ENCODE measurements at places on chromosomes 5 and 9. TPM values are rescaled to one million over a fixed set of nuclear protein-coding genes. Genes with fewer than 3 reads are reported as not detected.

DNA sequence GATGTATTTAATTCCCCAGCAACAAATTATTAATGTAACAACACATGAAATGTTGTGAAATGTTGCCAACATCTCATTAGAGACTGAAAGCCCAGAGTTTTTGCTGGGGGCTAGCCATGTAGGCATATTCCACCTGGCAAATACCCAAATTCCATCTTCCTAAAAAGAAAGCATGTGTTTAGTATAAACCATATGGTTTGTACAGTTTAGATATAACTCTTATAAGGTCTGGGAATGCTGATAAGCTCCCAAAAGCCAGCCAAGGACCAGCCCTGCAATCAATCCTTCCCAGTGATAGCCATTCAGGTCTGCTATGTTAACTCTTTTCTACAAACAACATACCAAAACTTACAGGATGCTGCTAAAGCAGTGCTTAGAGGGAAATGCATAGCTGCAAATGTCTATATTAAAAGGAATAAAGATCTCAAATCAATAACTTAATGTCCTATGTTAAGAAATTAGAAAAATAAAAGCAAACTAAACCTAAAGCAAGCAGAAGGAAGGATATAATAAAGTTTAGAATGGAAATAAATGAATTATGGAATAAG, 158.9 kb downstream of the AUH start:
- DNase-seq = no peak

DNA sequence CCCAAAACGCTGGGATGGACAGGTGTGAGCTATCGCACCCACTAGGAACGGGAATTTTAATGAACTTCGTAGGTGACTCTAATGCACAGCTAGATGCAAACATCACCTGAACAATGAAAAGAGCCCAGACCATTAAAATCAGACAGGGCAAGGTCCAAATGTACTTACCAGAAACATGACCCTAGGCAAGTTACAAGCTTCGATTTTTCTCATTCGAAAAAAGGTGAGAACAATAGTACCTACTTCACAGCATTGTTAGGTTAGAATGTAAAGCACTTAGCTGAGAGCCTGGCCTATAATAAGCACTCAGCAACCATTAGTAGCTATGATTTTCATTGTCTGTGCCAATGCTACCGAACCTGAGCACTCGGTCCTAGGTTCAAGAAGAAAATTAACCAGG, 5.8 kb upstream of the KLHL3 start:
- DNase-seq = no peak

- DNase-seq = peak; percentile 59
Observed at GRCh38 chr5:151164687-151165392, 7.3 kb upstream of the ANXA6 start.

DNA sequence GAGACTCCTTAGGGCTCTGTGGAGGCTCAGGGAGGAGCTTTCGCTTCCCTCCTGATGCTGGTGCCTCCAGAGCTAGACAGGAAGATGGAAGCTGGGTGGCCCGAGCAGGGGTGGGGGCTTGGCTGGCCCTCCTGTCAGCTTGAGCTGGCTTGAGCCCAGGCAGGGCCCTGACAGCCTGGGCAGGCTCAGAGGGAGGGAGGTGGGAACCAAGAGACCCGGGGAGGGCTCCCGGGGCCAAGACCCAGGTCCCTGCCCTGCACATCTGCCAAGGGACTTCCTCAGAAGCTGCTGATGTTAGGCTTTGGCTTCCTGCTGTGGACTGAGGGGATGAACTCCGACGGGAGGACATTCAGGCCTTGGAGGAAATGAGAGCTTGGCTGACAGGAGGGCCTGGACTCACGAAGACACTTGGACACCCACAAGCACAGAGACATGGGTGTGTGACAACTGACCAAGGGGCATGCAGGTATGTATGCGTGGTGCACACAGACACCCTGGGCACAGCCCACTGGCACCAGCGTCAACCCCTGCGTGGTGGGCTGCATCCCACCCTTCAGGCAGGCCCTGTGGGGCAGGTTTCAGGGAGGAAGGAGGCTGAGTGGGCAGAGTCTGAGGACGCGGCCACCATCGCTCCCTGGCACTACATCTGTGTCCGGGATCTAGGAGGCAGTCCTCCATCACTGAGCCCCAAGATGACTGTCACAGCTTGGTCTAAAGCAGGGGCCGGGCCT, 1.7 kb upstream of the LTC4S start:
- DNase-seq = no peak

- no peak for DNase-seq
Observed at GRCh38 chr5:127793052-127793451, 89.9 kb downstream of the CCDC192 start.

DNA sequence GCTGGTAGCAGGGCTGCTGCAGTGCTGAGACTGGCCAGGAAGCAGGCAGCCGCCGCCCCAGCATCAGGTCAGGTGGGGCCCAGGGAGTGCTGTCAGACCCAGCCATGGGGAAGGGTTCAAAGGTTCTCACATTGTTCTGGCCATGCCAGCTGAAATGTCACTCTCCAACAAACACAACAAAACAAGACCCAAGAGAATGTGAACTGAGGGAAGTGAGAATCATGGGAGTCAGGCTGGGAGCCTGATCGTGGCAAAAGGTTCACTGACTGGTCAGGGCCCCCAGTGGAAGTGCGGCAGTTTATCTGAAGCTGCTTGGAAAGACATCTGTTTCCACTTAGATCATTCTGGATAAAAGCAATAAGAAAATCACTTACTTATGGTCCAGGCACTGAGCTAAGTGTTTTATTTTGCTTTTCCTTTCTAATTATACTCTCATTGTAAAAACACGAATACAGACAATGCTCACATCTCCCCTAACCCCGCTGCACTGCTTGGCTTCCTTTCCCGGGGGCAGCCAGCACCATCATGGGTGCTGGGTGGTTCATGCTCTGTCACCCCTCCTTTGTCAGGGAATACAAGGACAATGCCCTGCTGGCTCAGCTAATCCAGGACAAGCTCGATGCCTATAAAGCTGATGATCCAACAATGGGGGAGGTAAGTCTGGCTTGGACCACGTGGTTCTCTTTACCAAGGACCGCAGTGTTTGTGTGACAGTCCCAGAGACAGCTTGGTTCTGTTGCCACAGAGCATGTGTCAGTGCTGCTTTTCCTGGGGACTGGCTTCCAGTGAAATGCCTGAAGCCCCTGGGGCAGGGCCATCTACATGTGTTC, 41.9 kb upstream of the CFAP157 start:
- DNase-seq = no peak

GRCh38 chr5:61620699-61621182, 288.7 kb downstream of the ZSWIM6 start:
- DNase-seq = no peak

GRCh38 chr9:8514760-8515159, 715.2 kb upstream of the DMAC1 start:
- no peak for DNase-seq

DNA sequence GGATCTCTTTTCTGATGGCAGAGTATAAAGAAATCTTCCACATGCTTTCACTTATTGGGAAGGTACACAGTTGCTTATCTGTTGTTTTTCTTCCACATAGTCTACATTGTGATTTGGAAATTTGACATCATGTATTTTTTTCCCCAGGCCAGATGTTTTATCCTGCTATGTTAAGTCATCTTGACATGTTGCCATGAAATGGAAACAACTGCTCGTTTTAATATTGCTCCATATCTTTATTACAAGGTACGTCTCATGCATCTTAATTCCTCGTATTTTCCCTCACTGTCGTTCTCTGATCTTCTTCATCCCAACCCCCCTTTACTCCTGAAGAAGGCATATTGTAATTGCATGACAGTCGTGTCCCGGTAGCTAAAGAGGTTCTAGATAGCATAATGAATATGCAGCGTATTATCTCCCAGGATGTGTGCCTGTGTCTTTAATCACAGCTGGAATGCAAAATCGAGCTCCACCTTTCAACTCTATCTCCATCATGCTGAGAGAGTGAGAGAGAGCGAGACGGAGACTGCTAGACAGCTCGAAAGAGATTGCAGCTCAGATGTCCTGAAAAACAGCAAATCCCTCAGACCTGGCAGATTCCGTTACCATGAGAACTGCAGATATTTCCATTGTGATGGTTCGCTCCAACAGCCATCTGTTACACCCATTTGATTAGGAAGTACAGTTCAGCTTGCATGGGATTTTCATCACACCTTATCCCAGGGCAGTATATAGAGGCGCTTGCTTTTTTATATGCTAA, 281.7 kb downstream of the TMEM38B start:
- DNase-seq = no peak

DNA sequence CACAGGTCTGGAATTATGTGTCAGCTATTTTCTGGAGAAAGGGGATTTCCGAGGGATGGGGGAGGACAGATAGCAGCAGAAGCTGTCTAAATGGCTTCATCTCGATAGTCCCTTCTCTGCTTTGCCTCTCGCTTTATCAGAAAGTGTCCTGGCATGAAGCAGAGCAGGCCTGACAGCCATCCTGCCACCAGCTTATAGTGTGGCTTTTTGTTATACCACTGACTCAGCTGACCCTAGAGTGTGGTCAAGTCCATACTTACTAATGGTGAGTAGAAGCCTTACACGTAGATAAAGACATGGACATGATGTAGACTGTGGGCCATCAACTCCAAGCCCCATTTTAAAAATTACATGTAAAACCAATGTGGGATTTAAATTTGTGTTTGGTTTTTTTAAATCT, 50.0 kb downstream of the RCL1 start:
- no peak for DNase-seq

DNA sequence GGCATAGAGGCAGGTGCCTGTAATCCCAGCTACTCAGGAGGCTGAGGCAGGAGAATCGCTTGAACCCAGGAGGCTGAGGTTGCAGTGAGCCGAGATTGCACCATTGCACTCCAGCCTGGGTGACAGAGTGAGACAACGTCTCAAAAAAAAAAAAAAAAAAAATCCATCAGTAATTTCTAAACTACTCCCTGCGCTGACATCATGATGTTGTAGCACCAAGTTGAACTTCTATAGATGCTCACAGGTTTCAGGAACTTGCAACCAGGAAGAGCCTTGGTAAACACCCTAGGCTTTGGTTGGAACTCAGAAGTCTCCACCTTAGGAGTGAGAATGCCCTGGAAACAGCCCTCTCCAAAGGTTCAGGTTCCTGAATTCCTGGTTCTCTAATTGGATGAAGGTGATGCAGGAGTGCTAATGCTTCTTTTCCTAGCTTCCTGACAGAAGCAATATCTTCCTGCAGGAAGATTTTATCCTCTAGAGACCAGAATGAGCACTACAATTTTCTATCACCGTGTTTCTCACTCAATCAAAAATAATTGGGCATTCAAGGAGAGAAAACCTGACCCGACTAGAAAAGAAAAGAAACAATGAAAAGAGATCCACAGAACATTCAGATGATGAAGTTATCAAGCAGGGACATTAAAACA, 469.6 kb downstream of the GADD45G start:
- DNase-seq = no peak

DNA sequence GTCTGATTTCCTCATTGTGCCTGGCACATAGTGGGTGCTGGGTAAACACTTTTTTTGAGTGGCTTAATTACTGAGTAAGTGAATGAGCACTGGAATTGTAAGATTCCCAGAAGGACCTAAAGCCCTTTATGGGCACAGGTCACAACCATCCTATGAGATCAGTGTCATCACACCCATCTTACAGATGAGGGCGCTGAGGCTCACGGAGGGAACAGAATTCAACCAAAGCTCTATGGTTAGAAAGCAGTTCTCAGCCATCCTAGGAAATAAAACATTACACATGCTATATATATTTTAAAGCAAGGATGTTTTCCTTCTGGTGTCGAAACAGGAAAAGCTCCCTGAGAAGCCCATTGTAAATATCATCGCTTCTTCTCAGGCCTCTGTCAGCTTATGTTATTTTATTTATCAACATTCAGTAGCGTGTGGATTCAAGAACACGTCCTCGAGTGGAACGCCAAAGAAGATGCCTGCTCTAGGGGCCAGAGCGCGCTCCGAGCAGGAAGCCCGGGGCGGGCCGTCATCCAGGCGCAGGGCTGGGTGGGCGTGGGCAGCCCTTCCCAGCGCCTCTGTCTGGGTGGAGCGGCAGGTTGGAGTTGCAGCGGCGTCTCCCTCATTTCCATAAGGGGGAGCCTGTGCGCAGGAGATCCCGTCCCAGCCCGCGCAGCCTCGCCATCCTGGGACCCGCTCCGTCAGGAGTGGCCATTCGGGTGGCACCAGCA, 155.8 kb upstream of the SMIM23 start:
- peak; percentile 43 for DNase-seq

GRCh38 chr9:1879501-1879900, 135.6 kb upstream of the SMARCA2 start:
- DNase-seq = no peak

DNA sequence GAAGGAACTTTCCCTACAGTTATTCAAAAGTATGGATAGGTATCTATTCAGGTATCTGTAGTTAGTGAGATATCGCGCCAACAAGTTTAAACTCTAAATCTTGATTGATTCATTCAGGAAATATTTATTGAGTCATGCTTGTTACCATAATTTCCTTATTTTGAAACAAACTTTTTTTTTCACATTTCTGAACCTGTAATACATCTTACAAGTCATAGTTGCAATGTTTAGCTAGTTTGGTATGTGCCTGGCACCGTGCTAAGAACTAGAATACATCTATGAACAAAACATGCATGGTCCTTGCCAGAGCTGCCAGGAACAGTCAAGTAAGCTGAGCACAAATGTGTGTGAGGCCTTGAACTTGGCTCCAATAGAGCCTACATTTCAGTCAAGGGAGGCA, 226.4 kb downstream of the PCSK5 start:
- no peak for DNase-seq

GRCh38 chr5:57247765-57248164, 73.9 kb downstream of the GPBP1 start:
- DNase-seq = no peak

GRCh38 chr9:119597499-119597898, 228.3 kb upstream of the BRINP1 start:
- no peak for DNase-seq

DNA sequence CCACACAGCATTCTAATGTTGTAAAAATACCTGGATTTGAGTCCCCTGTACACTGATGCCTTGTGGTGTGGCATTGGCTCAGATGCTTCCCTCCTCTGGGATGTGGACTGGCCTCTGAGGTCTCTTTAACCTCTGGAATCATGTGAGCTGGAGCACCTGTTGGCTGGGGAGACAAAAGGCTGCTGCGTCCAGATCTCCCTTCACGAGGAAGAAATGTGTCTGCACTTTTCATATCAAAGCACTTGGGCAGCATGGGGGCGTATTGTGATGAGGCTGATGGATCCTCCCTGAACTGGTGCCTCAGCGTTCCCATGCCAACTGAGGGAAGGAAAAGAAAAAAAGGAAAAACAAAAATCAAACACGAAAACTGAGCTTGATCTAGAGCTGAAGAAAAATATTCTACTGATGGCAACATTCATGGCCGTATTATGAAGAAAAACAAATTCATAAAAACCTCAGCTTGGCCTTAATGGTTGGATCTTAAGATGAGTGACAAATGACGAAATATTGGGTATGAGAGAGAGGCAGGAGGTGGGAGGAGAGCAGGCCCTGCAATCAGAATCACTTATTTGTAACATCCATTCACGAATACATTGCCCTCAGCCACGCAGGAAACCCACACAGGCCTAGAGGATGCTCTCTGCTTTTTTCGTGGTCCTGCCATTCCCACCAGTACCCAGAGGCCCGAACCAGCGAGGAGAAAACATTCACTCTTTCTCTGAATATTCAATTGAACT, 26.2 kb downstream of the GRIA1 start:
- DNase-seq = no peak

SPINK6 gene
- not detected for polyA plus RNA-seq

AFAP1L1 gene
- 20.9 TPM for polyA plus RNA-seq

OR1J2 gene
- not detected for polyA plus RNA-seq

NMUR2 gene
- polyA plus RNA-seq = 0.09 TPM

LRRC19 gene
- 16.4 TPM for polyA plus RNA-seq

IL17B gene
- polyA plus RNA-seq = 1.0 TPM

IQGAP2 gene
- polyA plus RNA-seq = 57.9 TPM

CDH18 gene
- 1.0 TPM for polyA plus RNA-seq

CDHR2 gene
- polyA plus RNA-seq = 25.8 TPM

GAPT gene
- polyA plus RNA-seq = 0.92 TPM

SCGB3A1 gene
- 0.89 TPM for polyA plus RNA-seq
